ENCODE measurements at places on chromosomes 5 and 9. TPM values are rescaled to one million over a fixed set of nuclear protein-coding genes. Genes with fewer than 3 reads are reported as not detected.

DNA sequence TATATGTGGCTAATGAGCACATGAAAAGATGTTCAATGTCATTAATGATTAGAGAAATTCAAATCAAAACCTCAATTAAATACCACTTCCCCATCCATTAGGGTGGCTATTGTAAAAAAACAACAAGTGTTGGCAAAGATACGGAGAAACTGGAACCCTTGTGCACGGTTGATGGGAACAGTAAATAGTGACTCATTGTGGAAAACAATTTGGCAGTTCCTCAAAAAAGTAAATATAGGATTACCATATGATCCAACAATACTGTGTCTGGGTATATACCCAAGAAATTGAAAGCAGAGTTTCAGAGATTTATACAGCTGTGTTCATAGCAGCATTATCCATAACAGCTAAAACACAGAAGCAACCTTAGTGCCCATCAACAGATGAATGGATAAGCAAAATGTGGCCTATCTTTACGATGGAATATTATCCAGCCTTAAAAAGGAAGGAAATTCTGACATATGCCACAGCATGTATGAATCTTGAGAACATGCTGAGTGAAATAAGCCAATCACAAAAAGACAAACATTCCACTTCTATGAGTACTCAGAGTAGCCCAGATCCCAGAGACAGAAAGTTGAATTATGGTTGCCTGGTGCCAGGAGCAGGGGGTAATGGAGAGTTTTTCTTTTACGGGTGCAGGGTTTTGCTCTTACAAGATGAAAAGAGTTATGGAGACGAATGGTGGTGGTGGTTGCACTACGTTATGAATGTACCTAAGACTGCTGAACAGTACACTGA is 41.4 kb upstream of the LRRC14B start:
- H3K4me1 ChIP-seq: no peaks in the 10 kb centered on the region
- peaks cover 4% of the 10 kb centered on the region for H3K36me3 ChIP-seq
- H3K4me3 ChIP-seq: no peak overlapping the region
- H3K27me3 ChIP-seq: peaks cover 2% of the 10 kb centered on the region
- no peak for DNase-seq
- no peak overlapping the region for H3K27ac ChIP-seq

DNA sequence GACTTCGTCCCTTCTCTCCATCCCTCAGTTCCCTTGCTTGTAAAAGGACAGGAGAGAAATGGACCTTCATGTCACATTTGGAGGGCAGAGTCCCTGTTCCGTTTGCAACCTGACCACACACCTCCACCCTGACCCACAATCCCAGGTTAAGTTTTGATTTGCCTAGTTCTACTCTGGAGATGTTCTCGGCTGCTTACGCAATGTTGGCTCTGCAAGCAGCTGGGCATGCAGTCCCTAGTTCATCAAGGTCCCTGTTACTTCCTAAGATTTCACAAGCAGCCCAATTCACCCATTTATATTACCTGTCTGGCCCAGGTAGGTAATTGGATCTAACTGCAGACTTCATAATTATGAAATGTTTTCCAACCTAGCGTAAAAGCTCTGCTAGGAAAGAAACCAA is 28.8 kb downstream of the SLIT3 start:
- peaks cover 3% of the 10 kb centered on the region for H3K27me3 ChIP-seq
- DNase-seq: no peak
- H3K27ac ChIP-seq: no peak overlapping the region
- H3K4me1 ChIP-seq: no peaks in the 10 kb centered on the region
- H3K36me3 ChIP-seq: no peaks in the 10 kb centered on the region

DNA sequence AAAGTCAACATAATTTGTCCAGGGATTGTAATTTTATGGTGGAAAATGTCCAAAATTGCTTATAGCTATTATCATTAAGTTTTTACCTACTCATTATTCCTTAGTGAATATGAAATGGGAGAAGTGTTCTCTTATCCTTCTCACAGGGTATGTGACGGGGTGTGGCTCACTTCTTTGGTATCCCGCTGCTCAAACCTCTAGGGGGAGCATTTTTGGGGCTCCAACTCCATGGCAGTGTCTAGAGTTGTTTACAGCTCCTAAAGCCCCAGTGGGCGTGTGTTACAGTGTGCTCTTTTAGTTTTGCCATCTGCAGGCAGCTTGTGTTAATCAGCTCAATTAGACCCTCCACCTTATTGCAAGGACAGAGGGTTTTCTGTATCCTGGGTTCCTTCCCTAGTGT is 89.4 kb downstream of the CDKN2A start:
- no peak overlapping the region for H3K27ac ChIP-seq
- no peaks in the 10 kb centered on the region for H3K4me1 ChIP-seq
- peaks cover 35% of the 10 kb centered on the region for H3K36me3 ChIP-seq
- no peak for DNase-seq
- no peak overlapping the region for H3K4me3 ChIP-seq
- no peaks in the 10 kb centered on the region for H3K27me3 ChIP-seq

- no peaks in the 10 kb centered on the region for H3K36me3 ChIP-seq
- no peak for DNase-seq
- no peaks in the 10 kb centered on the region for H3K4me1 ChIP-seq
- H3K27ac ChIP-seq: no peak overlapping the region
- H3K4me3 ChIP-seq: no peak overlapping the region
- no peaks in the 10 kb centered on the region for H3K27me3 ChIP-seq
Observed at GRCh38 chr5:135008556-135008955, 25.5 kb downstream of the PITX1 start.

DNA sequence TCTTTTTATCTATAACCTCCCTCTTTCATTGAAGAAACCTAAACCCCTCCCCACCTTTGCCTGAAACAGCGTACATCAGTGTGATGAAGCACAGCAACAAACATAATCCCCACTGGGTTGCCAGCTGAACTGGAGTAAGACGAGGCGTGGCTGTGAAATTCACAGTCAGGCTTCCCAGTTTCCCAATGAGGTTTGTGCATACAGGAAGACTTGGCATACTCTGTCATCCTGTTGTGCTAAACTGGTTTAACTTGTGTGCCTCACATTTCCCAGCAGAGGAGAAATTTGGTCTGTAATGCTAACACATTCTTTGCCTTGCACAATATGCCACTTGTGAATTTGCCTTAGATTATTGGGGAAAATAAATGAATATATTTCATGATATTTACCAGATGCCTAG is 121.5 kb downstream of the SV2C start:
- peaks cover 3% of the 10 kb centered on the region for H3K4me1 ChIP-seq
- no peak for DNase-seq
- peaks cover 2% of the 10 kb centered on the region for H3K27me3 ChIP-seq
- no peak overlapping the region for H3K27ac ChIP-seq
- H3K36me3 ChIP-seq: no peaks in the 10 kb centered on the region

DNA sequence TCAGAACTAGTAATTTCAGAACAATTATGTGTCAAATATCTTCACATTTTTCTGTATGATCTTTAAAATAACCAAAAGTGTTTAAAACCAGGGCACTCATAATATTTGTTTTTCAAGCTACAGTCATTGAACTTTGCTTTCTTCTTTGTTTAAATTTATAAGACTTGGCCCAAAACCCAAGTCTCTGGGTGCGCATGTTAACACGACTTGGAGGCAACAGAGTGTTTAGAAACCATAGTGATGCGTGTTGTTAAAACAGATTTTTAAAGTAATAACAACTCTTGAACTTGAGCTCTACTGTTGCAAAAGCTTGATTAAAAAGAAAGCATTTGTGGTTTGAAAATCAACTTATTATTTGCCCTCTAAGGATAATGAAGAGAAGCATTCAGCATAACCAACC is 26.0 kb upstream of the GRIN3A start:
- H3K27me3 ChIP-seq: peaks cover 1% of the 10 kb centered on the region
- no peak overlapping the region for H3K4me3 ChIP-seq
- no peaks in the 10 kb centered on the region for H3K36me3 ChIP-seq
- H3K27ac ChIP-seq: no peak overlapping the region

DNA sequence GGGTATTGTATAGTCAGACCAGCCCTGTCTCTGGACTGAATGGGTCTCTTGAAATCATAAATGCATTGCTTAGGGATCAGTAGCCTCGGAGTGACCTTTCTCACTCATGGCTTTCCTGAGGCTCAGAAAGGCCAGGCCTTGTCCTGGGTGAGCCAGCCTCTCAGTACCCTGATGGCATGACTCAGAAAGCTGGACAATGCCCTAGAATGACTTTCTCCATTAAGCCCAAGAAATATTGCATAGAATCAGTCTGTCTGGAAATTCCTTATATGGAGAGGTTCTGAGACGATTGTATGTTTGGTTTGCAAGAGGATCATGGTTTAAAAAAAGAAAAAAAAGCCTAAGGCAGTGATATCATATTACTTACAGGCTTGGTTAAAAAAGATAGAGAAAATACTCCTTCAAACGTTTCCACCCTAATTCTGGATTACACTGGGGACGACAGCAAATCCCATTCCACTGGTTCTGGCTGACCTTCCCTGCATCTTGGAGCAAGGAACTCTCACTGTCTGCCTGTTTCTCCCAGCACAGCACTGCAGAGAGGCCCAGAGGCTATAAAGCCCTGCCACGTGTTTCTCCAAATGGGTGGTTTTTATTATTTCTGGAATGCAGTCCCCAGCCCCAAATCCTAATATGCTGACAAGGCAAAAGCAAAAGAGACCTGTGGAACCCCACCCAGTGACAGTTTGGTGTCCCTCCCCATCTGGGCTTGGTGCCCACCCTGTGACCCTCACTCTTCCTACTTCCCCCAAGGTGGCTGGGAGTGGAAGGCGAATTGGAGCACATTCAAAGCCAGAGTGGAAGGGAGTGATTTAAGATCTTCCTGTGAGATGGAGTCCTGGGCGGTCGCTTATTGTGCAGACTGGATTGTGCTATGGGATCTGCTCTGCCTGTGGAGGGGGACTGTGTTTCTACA is 34.4 kb downstream of the MAP1B start:
- peaks cover 15% of the 10 kb centered on the region for H3K4me1 ChIP-seq
- H3K4me3 ChIP-seq: no peak overlapping the region
- H3K27me3 ChIP-seq: peaks cover 56% of the 10 kb centered on the region
- H3K36me3 ChIP-seq: no peaks in the 10 kb centered on the region
- DNase-seq: no peak
- no peak overlapping the region for H3K27ac ChIP-seq

GRCh38 chr5:103587185-103587748 is 24.7 kb upstream of the NUDT12 start:
- no peak for DNase-seq
- no peaks in the 10 kb centered on the region for H3K27me3 ChIP-seq
- H3K4me1 ChIP-seq: no peaks in the 10 kb centered on the region
- H3K27ac ChIP-seq: no peak overlapping the region
- H3K36me3 ChIP-seq: no peaks in the 10 kb centered on the region
- H3K4me3 ChIP-seq: no peak overlapping the region

The ADAMTSL1 gene
- total RNA-seq: not detected

The UGT3A2 gene
- total RNA-seq: not detected

The ZNF462 gene
- 0.42 TPM for total RNA-seq

Measured in activated CD4-positive, alpha-beta T cell treated with anti-CD3 and anti-CD28 coated beads for 36 hours (primary cell).